ENCODE measurements at places on chromosomes 5 and 9. TPM values are rescaled to one million over a fixed set of nuclear protein-coding genes. Genes with fewer than 3 reads are reported as not detected.

- H3K36me3 ChIP-seq = no peaks in the 10 kb centered on the region
- H3K4me1 ChIP-seq = no peaks in the 10 kb centered on the region
- no peak overlapping the region for H3K4me3 ChIP-seq
- DNase-seq = no peak
- H3K27me3 ChIP-seq = no peaks in the 10 kb centered on the region
Observed at GRCh38 chr5:18720002-18720401, 1085.7 kb downstream of the TAF11L14 start.

- DNase-seq = no peak
- no peaks in the 10 kb centered on the region for H3K27me3 ChIP-seq
- no peaks in the 10 kb centered on the region for H3K36me3 ChIP-seq
- H3K4me1 ChIP-seq = 0 out of 2 replicates have a peak, but pooled peaks cover 3% of the 10 kb centered on the region
- H3K27ac ChIP-seq = no peak overlapping the region
Observed at GRCh38 chr9:18457510-18457909, 16.4 kb upstream of the ADAMTSL1 start.

ZNF618 gene
- 22.0 TPM for total RNA-seq

RPL37 gene
- 1,505 TPM for total RNA-seq
